ENCODE measurements at places on chromosomes 2 and 18.

DNA sequence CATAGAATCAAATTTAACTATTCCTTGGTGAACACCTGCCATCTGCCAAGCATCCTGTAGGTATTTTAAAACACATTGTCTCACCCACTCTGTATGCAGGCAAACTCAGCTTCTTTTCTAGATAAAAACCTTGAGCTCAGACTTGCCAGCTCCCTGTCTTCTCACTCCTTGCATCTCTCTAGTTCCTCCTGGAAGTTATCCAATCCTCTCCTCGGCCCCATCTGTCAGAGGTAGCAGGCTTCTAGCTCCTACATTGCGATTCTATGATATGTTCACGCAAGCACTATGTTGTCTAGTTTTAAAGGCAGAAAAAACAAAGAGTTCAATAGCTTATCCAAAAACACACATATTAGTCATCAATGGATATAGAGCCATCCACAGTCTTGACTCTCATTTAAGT is 67.0 kb upstream of the APCDD1 start:
- no peak for DNase-seq

- no peak for DNase-seq
Observed at GRCh38 chr2:60064687-60065389, 488.6 kb downstream of the BCL11A start.

DNA sequence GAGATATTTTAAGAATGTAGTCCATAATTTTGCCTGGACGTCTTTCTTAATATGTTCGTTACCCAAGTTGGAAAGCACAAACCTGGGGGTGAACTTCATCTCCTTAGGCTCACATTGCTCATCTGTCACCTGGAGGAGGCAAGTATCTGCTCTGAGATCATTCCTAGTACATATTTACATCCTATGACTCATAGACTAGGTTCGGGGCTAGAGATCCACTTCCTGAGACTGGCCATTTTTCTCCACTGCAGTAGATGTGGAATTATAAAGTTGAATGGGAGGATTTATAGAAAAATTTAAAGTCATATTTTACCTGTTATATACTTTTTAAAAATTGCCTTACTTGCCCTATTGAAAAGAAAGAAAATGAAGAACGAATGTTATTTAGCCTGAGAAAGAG is 77.5 kb upstream of the PROKR1 start:
- no peak for DNase-seq

GRCh38 chr2:218991674-218992168 is 1.5 kb downstream of the CRYBA2 start:
- no peak for DNase-seq

DNA sequence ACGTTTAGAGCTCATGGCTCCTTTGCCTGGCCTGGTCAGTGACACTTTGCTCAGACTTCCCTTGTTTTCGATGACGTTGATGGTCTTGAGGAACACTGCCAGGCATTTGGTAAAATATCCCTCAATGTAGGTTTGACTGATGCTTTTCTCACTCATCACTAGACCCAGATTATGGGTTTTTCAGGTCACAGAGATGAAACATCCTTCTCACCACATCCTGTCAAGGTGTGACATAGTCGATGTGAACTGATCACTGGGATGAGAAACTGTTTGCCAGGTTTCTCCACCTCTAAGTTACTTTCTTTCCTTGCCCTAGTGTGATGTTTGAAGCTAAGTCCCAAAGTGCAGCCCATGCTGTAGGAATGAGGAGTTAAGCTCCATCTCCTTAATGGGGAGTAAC is 81.5 kb downstream of the AFF3 start:
- no peak for DNase-seq

DNA sequence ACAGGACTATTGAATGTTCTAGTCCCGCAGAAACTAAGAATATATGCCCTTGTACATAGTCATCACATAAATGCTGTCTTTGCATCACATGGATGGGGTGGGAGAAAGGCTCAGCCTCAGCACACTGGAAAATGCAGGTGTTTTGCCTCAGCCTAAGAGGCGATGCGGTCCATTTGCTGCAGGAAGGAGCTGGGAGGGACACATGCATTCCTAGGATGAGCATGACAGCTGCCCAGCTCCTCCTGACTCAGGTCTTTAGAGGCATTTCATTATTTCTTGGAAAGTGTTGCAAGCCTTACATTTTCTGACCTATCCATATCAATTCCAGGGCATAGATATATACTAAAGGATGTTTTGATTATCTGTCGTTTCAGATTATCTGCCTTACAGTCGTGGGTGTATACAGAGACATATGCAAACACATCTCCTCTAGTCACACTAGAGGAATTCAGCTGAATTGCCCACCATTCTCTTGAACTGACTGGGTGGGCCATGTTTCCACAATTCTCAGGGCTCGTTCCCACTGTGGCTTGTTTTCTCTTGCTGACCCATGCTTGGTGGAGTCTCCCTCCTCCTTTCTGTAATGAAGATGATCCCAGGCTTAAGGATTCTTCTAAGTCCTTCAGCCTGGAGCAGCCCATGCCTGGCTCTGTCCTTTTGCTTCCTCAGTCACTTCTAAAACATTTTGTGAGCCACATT is 156.9 kb downstream of the SETBP1 start:
- DNase-seq, result no peak

Measured in psoas muscle (tissue), 8 donors.